Fibroblast of villous mesenchyme (primary cell): ENCODE measurements at places on chromosomes 2 and 18. TPM values are rescaled to one million over a fixed set of nuclear protein-coding genes. Genes with fewer than 3 reads are reported as not detected.

- DNase-seq: no peak
Observed at GRCh38 chr2:220336771-220337170, 709.3 kb downstream of the SLC4A3 start.

DNA sequence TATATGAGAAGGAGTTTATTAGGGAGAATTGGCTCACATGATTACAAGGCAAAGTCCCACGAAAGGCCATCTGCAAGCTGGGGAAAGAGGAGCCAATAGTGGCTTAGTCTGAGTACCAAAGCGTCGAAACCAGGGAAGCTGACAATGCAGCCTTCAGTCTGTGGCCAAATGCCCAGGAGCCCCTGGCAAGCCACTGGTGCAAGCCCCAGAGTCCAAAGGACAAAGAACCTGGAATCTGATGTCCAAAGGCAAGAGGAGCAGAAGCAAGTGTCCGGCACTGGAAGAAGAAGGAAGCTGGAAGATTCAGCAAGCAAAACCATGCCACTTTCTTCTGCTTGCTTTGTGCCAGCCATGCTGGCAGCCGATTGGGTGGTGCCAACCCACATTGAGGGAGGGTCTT, 74.3 kb upstream of the NPAS2 start:
- DNase-seq: no peak

GRCh38 chr2:58063641-58064040, 17.0 kb downstream of the VRK2 start:
- DNase-seq: peak; percentile 84

DNA sequence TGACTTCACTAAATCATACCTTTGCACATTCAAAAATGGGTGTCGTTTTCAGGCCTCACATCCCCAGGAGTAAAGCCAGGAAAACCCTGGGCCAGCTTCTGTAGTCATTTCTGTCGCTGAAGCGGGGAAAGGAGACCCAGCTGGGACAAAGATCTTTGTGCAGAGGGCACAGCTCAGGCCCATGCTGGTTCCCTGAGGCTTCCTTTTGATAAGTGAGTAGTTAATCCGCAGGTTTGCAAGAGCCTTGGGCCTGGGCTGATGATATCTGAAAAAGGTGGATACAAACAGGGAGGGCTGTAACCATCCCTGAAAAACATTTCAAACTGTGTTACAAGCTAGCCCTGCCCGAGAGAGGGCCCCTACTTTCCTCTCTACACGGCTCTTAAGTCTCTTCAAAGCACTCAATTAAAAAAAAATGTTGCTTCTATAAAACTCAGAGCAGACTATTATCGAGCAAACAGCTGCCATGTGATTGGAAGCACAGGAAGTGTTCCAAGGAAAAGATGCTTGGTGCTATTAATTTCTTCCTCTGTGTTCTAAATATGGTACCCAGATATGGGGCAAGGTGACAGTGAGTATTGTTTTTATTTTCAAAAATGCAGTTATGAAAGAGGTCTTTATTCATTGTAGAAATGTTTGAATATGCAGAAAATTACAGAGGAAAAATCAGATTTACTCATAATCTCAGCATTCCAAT, 117.2 kb downstream of the LNPK start:
- DNase-seq: no peak

GRCh38 chr2:120614901-120615300, 120.8 kb upstream of the GLI2 start:
- DNase-seq: no peak

DNA sequence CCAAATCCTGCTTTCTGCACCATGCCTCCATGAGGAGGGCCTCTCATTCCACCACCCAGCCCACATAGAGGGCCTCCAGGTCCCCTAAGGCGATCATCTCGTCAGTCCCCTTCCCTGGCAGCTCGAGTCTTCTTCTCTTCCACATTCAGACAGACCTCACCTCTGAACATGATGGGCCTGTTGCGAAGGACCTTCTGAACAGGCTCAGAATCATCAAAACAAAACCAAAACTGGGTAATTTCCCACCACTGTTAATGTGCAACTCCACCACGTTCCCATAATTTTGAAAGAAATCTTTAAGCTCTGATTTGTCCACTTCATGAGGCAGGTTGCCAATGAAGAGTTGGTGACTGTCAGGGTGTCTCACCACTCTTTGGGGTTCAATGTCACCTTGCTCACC, 20.4 kb downstream of the ZRANB3 start:
- no peak for DNase-seq

DNA sequence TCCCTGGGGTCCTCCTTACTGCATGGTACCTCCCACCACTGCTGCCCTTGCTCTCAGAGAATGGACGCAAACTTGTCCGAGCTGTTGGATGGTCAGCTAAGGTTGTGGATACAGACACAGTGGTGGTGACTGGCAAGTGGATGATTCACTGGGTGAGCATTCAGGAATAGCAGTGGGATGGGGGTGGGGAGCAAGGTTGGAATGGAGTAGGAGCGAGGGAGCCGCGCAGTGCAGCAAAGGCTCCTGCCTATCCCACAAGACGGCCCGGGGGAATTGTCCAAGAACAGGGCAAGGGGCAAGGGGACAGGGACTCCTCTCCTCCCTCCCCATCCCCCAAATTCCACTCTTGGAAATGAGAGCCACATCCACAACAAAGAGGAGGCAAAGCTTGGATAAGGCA, 102.2 kb downstream of the PIEZO2 start:
- DNase-seq: no peak

GRCh38 chr2:69954084-69954483, 7.3 kb downstream of the ASPRV1 start:
- no peak for DNase-seq

GRCh38 chr18:41227993-41228392, 727.0 kb upstream of the PIK3C3 start:
- no peak for DNase-seq

DNA sequence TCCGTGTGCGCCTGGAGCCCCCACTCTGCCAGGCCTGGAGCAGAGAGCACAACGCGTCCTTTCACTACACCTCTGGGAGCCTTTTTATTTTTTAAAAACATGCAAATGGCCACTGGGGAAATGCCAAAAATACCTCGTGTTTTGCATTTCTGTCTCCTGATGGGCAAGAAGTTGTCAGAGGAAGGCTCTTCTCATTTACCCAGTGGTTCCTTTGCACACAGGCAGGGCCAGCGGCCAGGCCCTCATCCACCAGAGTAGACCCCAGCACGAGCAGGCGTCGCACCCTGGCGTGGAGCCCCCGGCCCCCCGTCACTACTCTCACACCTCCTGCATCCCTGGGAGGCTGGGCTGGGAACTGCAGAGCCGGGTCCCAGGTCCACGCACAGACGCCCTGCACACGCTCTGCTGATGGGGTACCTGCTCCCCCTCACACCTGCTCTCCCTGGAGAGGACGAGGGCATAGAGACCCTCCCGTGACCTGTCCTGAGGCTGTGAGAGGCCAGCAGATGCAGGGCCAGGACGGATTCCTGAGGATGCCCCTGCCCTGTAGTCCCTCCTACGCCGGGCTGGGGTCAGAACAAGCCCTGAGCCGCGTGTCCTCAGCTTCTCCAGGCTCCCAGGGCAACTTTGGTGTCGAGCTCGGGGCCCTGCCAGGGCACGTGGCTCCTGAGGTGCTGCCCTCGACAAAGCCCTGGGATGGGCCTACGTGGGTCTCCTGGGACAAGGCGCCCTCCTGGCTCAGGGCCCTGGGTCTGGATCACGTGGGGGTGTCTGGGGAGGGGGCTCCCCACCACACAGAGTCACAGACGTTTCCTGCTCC, 65.0 kb downstream of the NFATC1 start:
- DNase-seq: no peak

DNA sequence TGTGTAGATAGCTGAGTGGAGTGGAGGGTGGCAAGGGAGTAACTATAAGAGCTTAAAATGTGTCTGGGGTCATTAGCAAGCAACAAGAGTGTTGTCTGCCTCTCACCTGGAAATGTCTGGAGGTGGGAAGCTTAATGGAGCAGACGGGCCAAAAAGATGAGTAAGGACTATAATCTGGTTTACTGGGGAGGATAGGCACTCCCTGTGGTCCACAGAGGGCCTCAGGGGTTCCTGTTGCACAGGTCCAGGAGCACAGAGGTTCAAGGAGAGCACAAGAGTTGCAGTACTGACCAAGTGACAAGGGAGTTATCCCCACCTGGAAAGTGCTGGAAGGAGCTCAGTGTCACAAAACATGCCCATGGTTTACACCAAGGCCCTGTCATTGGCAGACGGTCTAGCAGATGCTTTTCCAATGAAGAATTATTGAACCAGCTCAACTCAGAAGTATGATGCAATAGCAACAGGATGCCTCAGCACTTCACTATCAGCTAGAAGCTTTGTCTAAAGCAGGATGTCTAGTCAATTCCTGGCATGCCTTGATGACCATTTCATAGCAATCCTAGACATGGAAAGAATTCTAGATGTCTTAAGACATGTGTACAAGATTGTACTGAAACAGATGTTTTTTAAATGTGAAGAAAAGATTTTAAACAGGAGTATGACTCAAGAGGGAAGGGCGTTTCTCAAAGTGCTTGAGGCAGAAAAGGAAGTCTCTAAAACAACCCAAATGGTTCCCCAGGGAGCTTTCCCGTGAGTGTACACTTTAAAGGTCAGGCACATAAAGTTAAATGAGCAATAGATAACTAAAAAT, 62.9 kb upstream of the SERPINE2 start:
- DNase-seq: peak; percentile 97

- DNase-seq: no peak
Observed at GRCh38 chr2:26612522-26613240, 28.5 kb downstream of the CIB4 start.

DNA sequence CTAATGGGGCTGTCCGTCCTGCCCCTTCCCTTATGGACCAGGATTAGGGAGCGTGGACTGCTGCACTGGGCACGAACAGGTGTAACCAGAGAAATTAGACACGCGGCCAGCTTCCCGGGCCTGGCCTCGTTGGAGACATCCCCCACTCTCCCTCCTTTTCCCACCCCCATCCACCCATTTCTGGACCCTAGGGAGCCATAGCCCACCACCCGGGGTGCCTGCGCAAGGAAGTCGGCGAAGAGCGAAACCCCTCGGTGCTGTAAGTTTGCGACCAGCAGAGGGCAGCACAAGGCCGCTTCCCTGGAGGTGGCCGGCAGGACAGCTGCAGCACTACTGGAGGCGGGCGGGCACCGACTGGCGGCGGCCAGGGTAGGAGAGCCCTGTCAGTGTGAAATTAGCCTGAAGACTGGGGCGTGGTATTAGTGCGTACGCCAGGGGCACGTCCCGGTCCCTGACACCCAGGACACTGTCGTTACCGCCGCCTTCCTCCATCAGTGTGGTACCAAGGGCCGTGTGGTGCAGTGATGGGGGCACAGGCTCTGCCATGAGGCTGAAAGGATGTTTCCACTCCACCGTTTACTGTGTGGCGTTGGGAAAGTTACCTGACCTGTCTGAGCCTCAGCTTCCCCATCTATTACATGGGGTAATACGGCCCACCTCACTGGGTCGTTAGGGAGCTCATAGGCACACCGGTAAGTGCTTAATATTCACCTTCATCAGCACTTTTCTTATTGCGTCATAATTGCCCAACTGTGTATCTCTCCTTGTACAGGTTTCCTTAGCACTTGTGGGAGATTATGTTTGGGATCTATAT, 36.0 kb upstream of the CD207 start:
- peak; percentile 79 for DNase-seq

DNA sequence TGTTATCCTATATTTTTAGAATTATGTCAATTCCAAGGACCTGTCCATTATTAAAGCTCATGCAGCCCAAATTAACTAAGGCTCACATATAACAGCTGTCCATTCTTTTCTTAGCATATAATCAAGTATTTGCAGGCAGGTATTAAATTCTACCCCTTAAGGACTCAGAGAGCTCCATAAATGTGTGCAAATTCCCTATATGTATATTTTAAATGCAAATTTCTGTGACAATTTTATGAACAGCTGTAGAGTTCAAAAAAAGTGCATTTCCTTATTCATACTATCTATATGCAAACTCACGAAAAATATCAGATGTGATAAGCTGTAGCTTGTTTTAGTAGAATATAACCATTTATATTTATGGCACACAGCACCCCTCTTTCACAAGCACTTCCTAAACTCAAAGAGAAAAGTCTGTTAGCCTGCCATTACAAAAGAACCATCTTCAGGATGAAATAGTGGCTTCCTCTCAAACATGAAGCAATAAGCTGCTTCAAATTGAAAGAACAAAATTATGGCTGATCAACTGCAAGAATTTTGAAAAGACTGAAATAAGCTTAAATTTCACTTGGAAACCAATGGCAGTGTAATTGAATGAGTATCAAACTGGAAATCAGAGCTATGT, 155.0 kb upstream of the REG3G start:
- no peak for DNase-seq

GRCh38 chr18:26806224-26806623, 59.3 kb downstream of the AQP4 start:
- no peak for DNase-seq

- DNase-seq: no peak
Observed at GRCh38 chr2:78780256-78780655, 245.2 kb upstream of the REG3G start.

- peak; percentile 34 for DNase-seq
Observed at GRCh38 chr2:160210599-160211138, 10.6 kb upstream of the ITGB6 start.

DNA sequence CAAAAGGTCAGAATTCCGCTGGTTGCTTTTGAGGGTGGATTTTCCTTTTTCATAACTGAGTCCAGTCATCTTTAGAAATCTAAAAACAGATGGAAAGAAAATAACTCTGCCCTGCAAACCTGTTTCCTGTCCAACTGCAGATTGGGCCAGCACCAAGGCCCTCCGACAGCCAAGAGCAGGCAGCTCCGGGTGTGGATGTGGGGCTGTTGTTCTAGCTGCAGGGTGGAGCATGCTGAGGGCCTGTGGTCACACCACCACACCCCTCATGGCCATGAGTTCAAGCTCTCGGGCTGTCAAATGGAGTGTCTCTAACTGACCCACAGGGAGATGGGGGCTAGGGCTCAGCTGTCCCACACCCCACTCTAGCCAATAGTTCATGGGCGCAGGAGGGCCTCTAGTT, 69.3 kb upstream of the BZW1 start:
- DNase-seq: no peak

DNA sequence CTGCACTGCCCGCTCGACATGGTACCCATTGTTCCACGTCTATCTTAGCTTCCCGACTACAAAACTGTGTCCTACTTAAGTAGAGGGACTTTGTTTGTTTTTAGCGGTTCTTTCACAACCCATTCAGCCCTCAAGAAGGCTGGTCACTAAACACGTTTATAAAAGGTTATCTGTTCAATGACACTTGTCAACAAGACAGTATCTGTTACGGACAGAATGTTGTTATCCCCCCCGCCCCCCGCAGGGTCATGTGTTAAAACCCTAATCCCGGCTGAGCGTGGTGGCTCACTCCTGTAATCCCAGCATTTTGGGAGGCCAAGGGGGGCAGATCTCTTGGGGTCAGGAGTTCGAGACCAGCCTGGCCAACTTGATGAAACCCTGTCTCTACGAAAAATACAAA, 40.4 kb upstream of the CREG2 start:
- DNase-seq: no peak

The GKN2 gene
- not detected in 2 replicates for total RNA-seq

The PROKR1 gene
- total RNA-seq: not detected in 2 replicates

The SERPINB12 gene
- total RNA-seq: not detected in 2 replicates

The NETO1 gene
- total RNA-seq: 0.64 and 5.6 TPM in 2 replicates

The GPATCH11 gene
- total RNA-seq: 7.1 and 8.6 TPM in 2 replicates

The OSR1 gene
- total RNA-seq: 2.2 and 4.5 TPM in 2 replicates

The NPAS2 gene
- 13.9 and 17.3 TPM in 2 replicates for total RNA-seq
